ENCODE measurements at places on chromosomes 3 and 15.

- no peak for DNase-seq
Observed at GRCh38 chr3:133188996-133189395, 150.8 kb downstream of the TMEM108 start.

- DNase-seq: no peak
Observed at GRCh38 chr3:196166741-196167140, 44.5 kb downstream of the ZDHHC19 start.

GRCh38 chr15:82625136-82625535 is 22.0 kb downstream of the CPEB1 start:
- peak; percentile 31 for DNase-seq

DNA sequence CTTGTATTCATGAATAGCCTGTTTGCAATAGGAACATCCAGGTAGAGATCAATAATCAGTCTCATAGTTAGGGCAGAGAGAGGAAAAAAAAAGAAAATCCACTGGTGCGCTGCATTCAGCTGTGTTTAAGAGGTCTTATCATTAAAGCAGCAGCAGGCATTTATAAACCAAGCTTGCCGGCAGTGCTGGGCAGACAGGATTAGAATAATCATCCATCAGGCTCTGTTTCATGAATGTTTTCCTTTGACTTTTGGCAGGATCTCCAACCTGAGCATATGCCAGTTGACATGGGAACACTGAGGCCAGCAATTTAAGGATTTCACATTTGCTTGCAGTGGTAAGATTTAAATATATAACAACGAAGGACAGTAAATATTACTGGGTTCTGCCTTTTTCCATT is 305.2 kb upstream of the SEMA6D start:
- DNase-seq: no peak

DNA sequence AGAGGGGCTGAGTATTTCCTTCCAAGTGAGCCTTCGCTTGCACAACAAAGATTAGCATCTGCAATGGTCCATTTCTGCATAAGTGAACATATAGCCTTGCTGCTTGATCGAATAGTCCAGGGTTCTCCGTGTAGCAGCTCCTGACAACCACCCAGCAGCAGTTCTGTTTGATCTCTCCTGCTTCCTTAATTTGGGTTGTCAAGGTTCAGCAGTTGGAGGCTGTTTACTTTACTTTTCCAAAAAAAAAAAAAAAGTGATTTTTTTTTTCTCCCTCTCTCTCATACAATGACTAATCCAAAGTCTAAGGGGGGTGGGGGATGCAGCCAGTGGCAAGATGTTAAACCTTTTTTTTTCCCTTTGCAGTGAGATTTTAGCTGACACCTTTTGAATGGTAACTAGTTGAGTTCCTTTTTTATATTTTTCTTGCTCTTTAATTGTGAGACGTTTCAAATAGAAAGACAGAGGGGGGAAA is 3.6 kb downstream of the FOXP1 start:
- DNase-seq: peak; percentile 17

Measured in AG20443 (cell line).